ENCODE measurements at places on chromosomes 3 and 15.

GRCh38 chr3:108073764-108074431, 16.9 kb downstream of the CD47 start:
- no peak for DNase-seq

DNA sequence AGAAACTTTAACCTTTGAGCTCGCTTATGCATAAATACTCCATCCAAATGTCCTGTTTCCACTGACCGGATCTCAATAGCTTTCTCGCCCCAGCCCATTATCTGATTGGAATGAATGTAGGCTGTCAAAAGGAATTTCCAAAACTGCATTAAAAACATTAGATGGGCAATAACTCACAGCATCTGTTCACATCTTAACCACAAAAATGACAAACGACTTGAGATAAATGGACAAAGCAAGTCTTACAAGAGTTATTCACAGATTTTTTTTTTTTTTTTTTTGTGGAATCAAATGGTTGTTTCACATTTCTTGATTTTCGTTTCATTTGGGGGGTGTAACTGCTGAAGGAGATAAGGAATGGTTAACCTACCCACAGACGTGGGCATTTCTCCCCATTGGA, 39.7 kb upstream of the SLC2A2 start:
- peak; percentile 49 for DNase-seq

DNA sequence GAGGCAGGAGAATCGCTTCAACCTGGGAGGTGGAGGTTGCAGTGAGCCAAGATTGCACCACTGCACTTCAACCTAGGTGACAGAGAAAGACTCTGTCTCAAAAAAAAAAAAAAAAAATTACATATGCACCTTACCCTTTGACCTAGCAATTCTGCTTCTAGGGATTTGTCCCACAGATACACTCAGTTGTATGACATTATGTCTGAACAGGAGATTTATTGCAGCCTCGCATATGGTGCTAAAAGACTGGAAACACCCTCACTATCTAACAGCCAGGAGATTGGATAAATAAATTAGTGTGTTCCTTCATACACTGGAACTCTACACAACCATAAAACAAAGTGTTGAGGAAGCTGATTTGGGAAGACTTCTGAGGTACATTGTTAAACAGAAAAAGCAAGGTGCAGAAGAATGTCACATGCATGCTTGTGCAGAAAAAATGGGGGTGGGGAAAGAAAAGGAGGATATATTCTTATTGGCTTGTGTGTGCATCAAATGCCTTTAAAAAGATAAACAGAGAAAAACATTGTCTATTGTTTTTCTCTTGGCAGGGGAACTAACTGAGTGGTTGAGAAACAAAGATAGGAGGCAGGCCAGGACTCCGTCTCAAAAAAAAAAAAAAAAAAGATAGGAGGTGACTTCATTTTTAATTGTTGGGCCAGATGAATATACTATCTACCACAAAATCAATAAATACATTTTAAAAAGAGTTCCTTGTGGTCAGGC, 30.9 kb downstream of the PPCDC start:
- no peak for DNase-seq

GRCh38 chr15:90869140-90869541, 753 bp downstream of the FURIN start:
- DNase-seq, result no peak

DNA sequence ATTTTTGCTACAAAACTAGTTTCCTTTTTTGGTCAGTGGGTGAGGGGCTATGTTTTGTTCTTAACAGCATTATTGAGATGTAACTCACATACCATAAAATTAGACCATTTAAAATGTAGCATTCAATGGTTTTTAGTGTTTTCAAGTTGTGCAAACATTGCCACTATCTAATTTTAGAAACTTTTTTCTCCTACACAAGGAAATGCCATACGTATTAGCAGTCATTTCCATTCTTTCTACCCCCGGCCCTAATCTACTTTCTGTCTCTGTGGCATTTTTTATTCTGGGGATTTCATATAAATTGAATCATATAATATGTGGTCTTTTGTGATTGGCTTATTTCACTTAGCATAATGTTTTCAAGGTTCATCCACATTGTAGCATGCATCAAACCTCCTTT, 55.0 kb upstream of the TIPARP start:
- no peak for DNase-seq

DNA sequence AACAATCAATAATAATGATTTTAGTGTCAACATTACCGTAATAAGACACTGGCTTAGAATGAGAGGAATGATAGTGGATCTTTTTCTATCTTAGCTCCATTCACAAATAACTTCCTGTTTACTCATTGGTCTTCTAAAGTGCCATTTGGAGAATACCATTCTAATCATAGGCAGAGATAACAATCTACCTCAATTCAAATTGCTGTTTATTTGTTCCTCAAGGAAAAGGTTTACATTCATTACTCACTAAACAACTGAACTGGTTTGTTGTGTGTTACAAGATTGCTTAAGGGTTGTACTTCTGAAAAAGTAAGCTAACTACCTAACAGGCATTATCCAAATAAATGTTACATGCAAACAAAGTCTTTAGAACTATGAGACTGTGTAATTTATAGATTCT, 8.1 kb upstream of the PCOLCE2 start:
- DNase-seq, result no peak
